ENCODE measurements at places on chromosomes 1 and 21.

DNA sequence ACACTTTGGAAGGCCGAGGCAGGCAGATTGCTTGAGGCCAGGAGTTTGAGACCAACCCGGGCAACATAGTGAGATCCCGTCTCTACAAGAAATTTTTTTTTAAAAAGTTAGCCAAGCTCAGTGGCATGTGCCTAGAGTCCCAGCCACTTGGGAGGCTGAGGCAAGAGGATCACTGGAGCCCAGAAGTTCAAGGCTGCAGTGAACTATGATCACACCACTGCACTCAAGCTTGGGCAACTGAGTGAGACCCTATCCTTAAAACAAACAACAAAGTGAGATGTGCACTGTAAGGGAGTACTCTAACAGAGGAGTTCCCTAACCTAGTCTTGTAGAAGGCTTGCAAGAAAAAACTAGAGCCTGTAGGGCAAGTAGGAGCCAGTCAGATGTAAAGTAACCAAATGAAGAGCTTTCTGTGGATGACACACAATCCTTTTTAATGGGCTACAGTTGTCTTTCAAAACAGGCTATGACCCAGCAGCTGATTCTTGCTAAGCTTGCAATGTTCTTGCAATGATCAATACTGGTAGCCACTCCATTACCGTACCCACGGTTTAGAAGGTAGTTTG, 38.0 kb upstream of the SRP9 start:
- DNase-seq, result no peak

DNA sequence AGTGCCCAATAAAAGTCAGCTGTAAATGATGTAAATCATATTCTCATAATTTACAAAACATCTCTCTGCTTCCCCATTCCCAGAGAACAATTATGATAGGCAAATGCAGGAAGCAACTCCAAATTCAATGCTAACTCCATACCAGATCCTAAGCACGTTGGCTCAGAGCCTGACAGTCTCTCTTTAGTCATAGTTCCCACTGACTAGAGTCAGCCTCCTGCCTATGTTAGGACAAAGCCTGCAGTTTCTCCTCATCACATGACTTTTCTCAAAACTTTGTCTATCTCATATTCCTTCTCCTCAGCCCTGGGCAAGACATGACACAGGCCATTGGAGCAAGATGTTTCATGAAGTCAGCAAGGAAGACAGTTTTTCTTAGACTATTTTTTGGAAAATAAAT, 101.5 kb upstream of the COL24A1 start:
- DNase-seq, result peak; percentile 15

GRCh38 chr1:47754221-47754620, 243.0 kb downstream of the TRABD2B start:
- DNase-seq, result no peak

DNA sequence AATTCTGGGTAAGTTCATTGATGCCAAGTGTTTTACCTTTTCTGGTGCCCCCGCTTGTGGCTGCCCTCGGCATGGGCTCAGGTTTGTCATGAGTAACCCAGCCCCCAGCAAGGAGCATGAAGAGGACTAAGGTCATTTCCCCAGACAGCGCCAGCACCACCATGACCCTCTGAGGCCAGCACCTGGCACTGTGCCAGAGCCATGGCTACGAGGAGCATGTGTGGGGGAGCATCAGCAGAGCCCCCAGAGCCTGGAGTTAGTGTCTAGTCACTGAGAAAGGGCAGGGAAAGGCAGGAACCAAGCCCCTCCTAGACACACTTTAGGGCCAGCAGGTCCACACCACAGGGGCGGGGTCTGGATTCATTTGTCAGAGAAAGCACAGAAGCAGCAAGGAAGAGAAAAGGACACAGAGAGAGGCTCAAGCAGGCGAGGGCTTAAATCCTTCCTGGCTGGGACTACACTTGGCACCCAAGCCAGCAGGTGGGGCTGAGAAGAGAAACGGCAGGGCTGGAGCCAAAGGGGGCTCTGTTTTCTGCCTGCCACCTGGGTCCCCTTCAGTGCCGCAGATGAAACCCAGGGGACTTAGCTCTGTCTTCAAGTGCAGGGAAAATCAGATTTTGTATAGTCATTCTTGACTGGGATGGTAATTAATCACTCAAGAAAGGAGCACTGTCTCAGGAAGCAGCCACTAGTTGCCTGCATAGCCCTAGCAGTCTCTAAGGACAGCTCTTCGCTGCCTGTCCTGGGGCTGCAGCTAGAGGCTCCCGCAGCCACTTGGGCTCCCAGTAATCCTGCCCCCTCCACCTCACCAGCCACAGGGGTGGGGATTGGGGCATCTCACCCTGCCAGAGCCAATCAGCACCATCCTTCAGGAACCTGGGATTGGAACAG, 79.6 kb upstream of the ZC3H12A start:
- no peak for DNase-seq

DNA sequence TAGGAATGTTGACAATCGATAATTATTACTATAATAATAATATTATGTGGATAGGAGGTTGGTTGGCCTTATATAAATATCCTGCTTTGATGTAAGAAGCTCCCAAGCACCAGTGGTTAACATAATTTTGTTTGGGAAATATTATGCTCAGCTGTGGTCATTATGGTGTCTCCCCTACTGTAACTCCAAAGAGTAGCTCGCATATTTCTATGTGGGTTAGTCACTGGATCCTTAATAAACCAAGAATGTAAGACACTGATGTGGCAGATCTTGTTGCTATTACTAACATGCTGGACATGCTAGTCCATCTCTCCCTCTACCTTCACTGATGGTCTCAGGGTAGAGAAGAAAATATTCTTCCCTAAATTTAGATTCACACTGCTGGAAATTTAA, 79.2 kb upstream of the RALGPS2 start:
- DNase-seq, result peak; percentile 75

GRCh38 chr1:12132078-12132477, 34.7 kb upstream of the TNFRSF1B start:
- peak; percentile 45 for DNase-seq

GRCh38 chr1:56625819-56626440, 19.2 kb upstream of the PRKAA2 start:
- no peak for DNase-seq

DNA sequence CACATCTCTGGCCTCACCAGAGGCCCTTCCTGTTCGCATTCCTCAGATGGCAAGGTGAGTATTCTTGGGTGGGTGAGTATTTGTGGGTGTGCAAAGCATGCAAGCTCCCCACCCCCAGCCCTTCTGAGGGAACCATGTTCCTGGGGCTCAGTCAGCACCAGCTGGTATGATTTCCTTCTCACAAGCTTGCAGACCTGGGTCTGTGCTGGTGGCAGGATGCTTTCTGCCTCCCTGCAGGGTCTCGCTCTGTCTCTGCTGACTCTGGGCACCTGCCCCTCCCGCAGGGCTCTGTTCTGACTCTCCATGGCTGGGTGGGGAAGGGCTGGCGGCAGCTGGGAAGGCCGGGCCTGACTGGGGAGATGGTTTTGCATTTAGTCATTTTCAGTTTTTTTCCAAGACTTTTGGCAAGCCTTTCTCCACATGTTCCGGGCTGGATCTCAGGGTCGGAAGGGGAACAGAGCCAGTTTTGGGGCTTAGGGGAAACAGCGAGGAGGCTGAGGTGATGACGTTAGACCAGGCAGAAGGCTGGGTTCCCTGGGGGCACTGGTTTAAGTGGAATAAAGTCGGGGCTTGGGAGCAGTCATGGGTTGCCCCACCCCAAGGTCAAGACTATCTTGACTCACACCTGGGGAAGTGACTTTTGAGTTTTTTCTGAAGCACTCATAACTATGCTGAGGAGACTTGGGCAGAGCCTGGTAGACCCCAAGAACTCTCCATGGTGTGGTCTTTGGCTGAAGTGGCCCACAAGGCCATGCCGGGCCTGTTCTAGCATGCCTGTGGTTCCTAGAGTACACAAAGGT, 6.2 kb downstream of the RASSF5 start:
- DNase-seq, result peak; percentile 90

- no peak for DNase-seq
Measured at GRCh38 chr1:14662116-14662515, 63.6 kb downstream of the KAZN start.

DNA sequence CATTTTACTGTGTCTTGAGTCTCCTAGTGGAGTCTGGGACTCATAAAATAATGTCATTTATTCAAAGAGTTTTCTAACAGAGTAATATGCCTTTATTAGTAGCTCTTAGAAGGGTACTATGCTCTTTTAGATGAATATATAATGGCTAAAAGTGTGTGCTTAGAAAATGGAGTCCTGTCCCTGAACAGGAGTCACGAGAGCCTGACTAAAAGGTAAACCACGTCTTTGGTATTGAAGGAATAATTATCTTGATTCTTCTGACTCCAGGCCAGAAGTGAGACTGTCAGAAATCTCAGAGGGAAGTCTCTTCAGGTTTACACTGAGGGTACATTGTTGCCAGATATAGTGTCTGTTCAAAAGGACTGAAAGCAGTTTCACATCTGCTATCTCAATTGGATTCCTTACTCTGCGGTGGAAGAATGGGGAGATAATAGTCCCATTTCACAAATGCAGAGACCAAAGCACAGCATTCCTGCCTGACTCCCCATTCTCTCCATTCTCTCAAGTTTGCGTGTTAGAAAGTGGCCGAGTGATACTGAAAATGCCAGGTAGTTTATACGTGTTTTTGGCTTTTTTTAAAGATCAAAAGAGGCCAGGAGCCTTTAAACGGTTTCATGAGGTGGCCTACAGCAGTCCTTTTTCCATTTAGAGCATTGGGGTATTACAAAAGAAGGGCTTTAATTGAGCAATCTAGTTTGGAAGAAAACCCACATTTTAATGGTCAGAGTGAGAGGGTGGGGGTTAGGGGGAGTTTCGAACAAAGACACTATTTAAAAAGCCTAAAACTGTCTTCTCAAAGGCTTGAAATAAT, 176.6 kb downstream of the VPS13D start:
- no peak for DNase-seq

DNA sequence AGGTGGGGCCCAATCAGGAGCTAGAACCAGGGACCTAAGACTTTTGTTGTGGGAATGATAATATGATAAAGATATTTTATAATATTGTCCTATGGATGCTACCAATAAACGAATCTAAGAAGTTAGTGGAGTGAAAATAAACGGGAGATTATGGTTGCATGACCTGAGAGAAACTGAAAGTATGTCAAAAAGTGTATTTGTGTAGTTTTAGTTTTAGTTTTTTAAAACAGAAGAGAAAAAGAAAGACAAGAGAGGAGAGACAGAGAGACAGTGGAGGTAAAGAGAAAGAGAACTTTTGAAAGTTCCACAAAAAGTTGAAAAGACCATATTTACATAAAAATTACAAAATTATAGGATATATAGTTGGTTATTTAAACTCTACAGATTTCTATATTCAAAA, 64.1 kb upstream of the TMPRSS15 start:
- DNase-seq, result no peak

GRCh38 chr1:214523124-214523824, 28.1 kb downstream of the PTPN14 start:
- DNase-seq, result no peak

- no peak for DNase-seq
Measured at GRCh38 chr1:68116643-68117235, 66.3 kb upstream of the DIRAS3 start.

- peak; percentile 84 for DNase-seq
Measured at GRCh38 chr1:111222308-111223125, 5.0 kb upstream of the CHI3L2 start.

DNA sequence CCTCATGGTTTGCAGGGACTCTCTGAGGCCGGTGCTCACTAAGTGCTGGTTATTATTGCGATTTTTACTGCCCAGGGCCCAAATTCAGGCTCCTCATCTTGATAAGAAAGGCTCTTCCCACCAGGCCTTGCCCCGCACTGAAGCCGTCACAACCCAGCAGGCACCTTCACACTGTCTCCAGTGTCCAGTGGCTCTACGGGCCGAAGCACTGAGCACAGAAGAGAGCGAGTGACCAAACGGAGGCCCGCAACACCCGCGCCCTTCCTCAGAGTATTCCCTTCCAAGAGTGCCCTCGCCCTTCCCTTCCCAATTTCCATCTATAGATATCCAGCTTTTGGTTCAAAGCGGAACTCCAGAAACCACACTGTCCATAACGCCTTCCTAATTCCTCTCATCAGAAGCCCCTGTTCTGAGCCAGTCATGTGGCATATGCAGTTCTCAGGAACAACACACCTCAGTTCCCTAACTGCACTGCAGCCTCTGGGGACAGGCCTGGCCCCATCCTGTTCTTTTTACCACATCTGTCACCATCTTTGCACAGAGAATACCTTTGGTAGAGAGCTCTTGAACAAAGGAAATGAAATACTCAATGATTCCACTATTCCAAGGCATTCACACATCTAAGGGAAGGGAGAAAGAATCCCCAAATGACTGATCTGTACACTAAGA, 15.1 kb downstream of the FALEC start:
- DNase-seq, result no peak

DNA sequence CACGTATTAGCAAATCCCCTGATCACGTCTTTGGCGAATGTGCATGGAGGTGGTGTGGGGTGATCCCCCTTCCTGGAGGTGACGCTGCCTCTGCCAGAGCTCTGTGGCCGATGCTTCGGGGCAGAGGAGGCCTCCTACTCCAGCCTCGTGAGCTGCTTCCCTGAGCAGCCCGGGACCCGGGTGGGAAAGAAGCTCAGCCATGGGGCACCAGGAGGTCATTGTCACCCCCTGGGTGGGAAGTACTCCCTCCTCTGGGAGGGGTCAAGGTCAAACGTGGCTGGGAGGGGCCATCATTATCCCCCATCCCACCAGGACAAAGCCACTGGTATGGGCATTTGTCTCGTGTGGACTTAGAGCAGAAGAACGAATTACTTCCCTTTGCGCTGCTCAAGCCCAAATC, 40.7 kb downstream of the KCNAB2 start:
- DNase-seq, result no peak

- no peak for DNase-seq
Measured at GRCh38 chr1:216502528-216503162, 79.4 kb upstream of the USH2A start.

DNA sequence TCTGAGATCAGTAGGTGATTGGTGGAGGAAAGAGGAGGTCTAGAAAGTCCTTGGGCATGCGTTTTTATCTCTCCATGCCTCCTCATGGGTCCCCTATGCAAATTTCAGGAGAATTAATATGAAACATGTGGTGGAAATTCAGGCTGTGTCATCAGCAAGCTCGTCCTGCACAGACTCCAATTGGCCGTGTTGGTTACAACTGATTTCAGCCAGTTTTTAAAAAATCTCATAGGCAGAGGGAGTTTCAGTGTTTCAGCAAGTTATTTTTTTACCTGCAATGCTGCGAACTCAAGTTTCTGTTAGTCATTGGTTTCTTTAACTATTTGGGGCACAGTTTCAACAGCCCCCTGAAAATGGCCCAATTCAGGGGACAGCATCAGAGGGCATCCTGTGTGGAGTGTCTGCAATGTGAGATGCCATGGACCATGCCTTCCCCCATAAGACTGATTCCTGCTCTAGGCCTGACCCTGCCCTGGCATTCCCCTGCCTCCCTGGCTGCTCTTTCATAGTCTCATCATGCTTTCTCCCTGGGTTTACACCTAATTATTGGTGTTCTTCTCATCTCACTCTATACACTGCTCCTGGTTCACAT, 59.9 kb downstream of the C1orf198 start:
- DNase-seq, result no peak

DNA sequence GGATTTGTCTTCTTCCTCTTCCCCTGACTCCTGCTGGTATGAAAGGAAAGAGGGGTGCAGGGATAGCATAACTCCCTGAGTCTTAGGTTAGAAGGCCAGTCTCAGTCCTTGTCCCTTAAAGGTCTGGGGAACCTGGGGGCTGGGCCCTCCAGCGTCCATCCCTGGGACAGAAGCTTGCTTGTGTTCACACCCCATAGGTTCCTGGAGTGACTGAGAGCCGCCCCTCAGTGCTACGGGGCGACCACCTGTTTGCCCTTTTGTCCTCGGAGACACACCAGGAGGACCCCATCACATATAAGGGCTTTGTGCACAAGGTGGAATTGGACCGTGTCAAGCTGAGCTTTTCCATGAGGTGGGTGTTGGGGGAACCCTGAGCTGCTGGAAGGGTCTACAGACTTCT, 13.1 kb downstream of the RHOC start:
- no peak for DNase-seq

- DNase-seq, result no peak
Measured at GRCh38 chr1:21278208-21278859, 11.9 kb downstream of the ECE1 start.
